NCI-H1694 treated with DMSO at 0.1 percent for 48 hours (cell line): ENCODE measurements at places on chromosomes 16 and 17.
A peak's percentile ranks its signal among the peaks of the same experiment; 100 is the strongest.

GRCh38 chr17:45973946-45974859, 24.8 kb upstream of the STH start:
- no peak for DNase-seq

DNA sequence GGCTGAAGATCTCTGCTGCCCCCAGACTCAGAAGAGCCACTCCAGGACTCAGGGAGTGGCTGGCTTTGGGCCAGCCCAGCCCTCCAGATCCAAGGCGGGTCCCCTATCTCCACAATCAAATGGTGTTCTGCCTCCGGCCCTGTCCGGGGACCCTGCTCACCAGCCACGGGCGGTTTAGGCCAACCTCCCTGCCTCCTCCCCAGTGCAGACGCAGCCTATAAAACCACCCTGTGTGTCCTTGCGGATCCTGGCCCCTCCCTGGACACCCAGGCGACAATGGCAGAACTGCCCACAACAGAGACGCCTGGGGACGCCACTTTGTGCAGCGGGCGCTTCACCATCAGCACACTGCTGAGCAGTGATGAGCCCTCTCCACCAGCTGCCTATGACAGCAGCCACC, at the start of gene SLC12A3:
TSS of gene SLC12A3 (plus strand) at position 248 of the 400 bp plus-strand sequence. CDS start at position 277, 29 bp downstream.
- DNase-seq: no peak

- DNase-seq: no peak
These were observed 4.4 kb downstream of the MAP3K3 start for GRCh38 chr17:63626551-63627180.

DNA sequence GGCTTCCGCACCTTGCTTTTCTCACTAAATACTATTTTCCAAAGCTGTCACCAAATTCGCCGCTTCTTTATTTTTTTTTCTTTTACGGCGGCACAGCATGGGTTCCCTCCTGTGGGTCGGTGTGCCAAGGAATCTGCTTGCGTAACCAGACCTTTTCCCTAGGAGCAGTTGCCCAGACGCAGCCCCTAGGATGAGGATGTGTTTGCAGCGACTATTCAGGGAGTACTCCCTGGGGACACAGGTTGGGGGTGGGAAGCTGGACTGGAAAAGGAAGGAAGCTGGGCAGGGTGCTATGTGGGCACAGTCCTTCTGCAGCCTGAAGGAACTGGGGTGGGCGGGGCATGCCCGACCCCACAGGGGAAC, 49.0 kb upstream of the ZCCHC14 start:
- DNase-seq: no peak

GRCh38 chr16:31114468-31114867, 3.0 kb upstream of the KAT8 start:
- DNase-seq: no peak

DNA sequence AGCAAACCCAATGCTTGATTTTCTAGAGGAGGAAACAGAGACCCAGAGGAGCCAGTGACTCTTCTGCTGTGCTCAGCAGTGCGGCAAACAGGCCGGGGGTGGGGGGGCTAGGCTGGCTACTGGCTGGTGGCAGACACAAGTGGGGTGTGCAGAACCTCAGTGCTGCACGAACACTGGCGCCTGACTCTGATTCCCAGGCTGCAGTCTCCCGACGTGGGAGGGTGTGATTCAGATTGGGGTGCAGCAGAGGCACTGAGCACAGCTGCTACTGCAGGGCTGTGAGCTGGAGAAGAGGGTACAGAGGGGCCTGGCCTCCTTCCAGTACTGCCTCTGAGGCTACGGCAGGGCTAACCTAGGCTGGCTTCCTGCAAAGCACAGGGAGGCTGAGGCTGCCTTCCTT, 8.1 kb downstream of the RPL19 start:
- peak; percentile 47 for DNase-seq

- no peak for DNase-seq
These were observed 6.1 kb downstream of the ARHGAP27 start for GRCh38 chr17:45426561-45426960.
